ENCODE measurements at places on chromosomes 6 and 20.

DNA sequence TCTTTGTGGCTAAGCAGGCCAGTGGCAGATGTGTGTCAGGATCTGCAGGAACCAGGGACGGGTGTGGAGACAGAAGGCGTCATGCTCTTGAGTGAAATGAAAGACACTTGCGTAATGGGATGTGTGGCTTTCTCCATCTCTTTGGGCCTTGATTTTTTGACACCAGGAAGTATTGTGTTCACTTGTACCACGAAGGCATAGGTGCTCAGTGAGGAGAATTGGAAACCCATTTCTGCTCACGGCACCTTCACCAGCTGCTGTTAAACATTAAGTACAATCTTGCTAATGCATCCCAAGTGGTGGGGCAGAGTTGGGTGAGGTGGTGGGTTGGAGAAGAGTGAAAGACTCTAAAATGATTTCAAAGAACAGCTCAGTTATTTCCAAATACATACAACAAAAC lies 30.0 kb downstream of the GJA10 start:
- DNase-seq = no peak

- peak; percentile 42 for DNase-seq
Observed at GRCh38 chr20:62952373-62952967, at the start of gene SLC17A9. Gene SLC17A9 (plus strand): TSS chr20:62952709. CDS start chr20:62952831, 122 bp downstream.

DNA sequence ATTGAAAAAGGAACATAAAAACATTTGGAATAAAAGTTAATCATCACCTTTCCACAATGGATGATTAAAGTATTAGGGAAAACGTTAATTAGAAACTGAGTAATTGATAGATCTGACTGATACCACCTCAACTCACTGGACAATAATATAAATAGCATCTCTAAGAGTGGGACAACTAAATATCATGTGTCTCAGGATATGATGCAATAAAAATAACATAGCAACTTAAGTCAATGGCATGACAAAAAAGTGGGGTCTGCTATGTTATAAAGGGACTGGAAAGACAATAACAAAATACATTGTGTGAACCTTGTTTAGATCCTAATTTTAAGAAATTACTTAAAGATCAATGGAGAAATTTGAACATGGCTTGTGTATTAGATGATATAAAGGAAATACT lies 10.3 kb downstream of the OR12D1 start:
- DNase-seq = no peak

DNA sequence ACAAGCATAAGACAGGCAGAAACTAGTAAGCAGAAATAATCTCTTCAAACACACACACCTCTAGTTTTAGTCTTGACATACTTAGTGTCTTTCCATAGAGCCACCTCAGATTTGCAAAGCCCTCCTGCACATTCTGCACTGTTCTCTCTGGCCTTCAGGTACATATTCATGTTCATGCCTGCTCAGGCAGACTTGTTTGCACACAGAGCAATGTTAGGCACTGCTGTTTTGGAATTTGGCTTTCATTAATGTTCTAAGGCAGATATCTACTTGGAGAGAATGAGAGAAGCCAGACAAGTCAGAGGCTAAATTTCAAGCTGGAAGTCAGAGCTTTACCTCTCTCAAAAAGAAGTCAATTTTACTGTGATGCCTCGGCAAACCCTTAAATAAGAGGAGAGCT lies 21.3 kb upstream of the DST start:
- no peak for DNase-seq

GRCh38 chr20:51594236-51595057 lies 51.9 kb upstream of the NFATC2 start:
- DNase-seq = no peak

DNA sequence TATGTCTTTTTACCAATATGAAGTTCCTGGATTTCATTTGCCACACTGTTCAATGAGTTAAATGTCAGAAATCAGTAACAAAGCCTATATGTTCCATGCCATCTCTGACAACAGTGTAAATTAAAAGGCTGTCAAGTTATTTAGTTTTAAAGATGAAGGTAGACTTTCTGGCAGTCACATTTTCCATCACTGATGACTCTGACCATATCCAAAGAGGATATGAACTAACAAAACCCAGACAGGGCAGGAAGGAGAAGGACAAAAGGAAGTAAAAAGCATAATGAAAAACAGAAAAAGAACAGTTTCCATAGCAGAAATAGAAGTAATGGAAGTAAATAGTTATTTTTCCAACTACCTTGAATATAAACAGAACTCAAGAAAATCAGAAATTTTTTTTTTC lies 242.3 kb downstream of the UBE3D start:
- no peak for DNase-seq

- no peak for DNase-seq
Observed at GRCh38 chr6:161415302-161415855, 141.5 kb upstream of the AGPAT4 start.

GRCh38 chr6:34859951-34860350 lies 27.9 kb downstream of the TAF11 start:
- DNase-seq = no peak

DNA sequence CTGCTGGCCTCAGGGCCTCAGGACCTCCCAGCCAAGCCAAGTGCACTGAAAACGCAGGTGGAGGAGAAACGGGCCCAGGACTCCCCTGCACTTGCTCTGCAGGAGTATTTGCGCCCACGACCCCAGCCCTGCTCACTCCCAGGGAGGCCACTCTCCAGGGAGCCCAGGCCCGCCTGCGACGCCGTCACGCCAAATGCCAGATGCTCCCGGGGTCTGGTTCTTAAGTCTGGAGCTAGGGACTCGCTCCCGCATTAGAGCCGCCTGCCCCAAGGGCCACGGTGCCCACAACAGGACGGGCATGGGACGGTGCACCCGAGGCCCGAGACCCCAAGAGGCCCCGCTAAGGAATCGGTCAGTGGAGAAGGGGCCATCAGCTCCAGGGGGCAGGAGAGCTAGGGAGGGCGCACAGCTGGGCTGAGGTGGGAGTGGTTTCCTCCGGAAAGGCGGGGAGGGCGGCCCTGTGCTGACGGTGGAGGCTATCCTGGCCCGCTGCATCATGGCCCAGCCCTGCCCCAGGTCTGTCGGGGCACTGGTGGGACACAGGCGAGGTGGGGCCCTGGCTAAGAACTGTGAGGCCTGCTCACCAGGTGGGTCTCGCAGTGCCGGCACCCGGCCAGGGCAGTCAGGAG lies 44.1 kb upstream of the CHRNA4 start:
- no peak for DNase-seq

GRCh38 chr20:58235010-58235409 lies 6.6 kb upstream of the ANKRD60 start:
- DNase-seq = no peak

DNA sequence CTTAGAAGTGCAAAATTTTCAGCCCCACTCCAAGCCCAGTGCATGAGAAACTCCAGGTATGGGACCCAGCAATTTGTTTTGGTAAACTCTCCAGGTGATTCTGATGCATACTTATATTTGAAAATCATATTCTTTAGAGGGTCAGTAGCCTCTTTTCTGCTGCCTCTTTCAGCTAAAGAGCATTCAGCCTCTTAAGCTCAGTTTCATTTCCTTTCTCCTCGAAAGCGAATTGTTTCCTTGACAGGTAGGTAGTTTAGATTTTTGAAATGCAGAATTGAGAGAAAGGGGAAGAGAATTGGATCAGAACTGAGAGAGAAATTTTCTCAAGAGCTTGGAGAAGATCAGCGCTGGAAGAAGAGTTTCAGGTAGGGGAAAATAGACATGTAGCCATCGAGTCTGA lies 995.8 kb upstream of the FLRT3 start:
- DNase-seq = no peak

- DNase-seq = no peak
Observed at GRCh38 chr20:34010405-34010931, 16.8 kb downstream of the RALY start.

- no peak for DNase-seq
Observed at GRCh38 chr6:28960846-28961500, 37.2 kb upstream of the TRIM27 start.

DNA sequence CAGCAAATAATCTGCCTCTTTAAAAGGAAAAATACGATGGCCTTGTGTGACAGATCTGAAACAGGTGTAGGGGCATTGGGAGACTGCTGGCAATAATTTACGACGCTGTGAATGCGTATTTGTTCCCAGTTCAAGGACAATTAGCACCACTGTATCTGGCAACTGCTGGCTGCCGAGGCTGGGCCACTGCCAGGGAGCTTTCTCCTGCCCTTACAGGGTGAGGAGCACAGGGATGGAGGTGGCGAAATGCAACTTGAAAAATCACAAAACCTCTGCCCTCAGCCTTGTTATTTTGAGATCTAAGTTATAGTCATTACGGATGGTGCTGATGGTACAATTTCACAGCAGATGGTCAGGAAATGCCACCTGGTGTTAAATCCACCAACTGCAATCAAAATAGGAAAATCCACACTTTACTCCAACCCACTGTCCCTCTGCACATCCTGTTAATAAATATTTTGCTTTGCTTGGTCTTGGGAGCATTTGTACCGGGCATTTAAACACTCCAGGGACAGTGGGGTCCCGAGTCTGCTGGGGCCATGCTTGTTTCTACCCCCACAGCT lies 6.4 kb downstream of the MYLK4 start:
- no peak for DNase-seq

DNA sequence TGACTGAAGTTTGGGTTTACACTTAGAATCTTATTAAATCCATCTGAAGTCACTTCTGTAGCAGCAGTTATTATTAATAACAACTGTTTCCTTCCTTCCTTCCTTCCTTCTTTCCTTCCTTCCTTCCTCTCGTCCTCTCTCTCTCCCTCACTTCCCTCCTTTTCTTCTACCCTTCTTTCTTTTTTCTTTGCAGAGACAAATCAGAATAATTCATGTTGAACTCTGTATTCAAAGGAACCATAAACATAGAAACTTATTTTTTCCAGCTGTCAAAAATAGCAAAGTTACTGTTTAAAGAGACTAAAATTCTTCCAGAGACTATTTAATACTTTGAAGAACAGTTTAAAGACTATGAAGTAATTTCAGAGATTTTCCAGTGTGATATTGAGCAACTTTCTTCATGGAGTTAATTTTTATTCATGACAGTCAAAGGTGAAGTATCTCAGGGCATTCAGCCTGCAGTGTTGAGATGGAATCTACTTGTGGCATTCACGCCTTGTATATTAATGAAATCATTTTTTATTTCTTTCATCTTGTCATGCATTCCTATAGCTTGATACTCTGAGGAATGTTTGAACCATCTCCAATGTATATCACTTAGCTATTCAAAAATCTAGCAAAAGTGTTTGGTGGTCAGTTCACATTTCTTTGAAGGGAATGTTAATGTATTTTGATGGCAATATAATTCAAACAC lies 109.7 kb downstream of the BCAS1 start:
- no peak for DNase-seq

DNA sequence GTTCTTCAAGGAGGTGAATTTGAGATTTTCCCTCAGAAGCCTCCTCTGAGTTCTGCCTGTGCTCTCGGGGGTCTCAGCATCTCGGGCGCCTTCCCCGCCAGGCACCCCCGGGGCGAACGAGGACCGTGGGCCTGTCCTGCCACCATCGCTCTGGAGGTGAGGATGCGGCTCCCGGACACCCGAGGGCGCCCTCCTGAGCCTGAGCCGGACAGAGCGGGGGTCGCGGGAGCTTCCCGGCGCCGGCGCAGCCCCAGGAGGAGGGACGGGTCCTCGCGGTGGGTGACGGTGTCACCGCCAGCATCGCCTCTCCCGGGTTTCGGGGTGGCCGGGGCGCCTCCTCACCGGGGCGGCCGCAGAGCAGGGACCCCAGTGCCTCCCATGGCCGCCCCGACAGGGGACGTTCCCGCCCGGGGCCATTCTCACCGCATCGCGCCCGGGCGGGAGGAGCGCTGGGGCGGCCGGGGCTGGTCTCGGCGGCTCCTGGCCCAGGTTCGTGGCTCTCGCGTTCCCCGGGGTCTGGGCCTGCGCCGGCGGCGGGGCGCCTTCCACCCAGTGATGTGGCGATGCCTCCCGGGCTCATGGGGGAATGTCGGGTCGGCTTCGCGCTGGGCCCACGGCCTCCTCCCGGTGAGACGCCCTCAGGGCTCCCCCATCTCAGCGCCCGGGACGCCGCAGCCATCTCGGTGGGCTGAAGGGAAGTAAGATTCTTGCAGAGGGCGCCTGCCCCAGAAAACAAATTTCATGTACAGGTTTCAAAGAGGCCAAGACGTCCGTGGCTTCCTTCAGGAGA lies 210.5 kb downstream of the ERMARD start:
- DNase-seq = no peak

DNA sequence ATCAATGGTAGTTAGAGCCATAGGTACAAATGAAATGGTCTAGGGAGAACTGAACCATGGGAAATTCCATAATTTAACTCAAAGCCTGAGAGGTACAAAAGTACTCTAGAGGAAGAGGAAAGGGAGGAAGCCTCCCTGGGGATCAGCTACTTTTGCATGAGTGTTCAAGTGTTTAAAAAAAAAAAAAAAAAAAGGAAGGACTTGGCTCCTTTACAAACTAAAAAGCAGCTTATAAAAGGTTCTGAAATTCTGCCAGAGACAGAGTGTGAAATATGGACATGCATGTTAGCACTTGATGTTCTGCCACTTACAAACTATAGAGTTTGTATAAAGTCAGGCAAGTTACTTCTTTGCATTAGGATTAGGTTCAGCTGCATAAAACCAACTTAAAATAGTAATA lies 290.0 kb downstream of the TBC1D7 start:
- no peak for DNase-seq

DNA sequence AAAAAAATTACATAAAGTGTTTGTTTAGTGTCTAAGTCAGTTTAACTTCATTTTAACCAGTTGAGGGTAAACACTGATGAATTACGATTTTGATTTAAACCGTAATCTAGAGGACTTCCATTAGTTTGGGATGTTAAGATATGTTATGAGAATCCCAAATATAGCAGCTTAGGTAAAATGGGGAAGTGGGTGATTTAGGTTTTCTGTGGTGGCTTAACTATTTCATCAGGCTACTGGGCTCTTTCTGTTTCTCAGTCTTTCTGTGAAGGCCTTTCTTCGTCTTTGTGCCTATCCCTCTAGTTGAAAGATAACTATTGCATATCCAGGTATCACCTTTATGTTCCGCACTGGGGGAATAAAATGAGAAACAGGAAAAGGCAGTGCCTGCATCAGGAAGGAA lies 27.9 kb downstream of the CENPW start:
- DNase-seq = no peak

DNA sequence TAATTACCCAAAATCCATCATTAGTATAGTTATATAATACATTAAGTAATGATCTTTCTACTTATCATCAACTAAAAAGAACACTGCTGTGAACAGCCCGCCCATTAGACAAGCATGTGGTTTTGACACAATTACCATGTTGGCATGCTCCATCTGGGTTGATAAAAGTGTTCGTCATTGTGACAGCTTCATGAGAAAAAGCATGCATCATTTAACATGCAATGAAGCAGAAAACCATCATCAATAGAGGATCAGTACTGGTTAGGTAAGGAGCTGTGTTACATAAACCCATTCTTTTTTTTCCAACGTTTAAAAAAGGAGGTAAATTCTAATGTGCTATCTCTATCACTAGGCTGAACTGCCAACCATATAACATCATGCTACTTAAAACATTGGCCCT lies 101.9 kb downstream of the EPB41L2 start:
- DNase-seq = no peak
